ENCODE measurements at places on chromosomes 6 and 20.

DNA sequence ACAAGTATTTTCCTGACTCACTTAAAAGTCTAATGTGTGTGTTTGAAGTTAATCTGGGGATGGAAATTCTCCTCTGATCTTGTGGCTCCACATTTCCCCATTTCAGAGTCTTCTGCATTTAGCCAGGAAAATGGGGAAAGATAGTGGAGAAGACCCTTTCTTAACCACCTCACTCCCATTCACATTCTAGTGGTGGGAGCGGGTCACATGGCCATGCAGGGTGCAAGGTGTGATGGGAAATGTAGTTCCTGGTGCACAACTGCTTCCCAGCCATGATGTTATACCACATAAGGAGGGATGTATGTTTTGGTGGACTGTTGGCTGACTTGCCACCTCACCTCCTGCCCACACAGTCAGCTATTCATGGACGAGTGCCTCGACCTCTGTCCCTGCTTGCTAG is 61.8 kb downstream of the BANF2 start:
- DNase-seq = no peak

DNA sequence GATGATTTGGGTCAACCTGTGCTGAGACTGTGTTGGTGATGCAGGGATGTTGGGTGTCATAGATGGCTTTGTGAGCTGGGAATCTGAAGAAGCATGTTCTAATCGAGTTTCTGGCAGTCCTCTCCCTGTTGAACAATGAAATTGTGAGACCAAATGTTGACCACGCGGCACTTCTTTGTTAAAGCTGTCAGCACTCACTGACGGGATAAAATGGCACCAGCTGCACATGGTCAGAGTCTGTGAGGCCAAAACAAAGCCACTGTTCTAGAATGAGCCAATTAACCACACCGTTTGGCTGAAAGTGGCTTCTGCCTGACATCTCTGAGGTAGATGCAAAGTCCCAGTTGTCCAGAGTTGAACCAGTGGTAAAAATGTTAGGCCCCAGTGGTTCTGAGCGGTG is 562.2 kb downstream of the KIF16B start:
- DNase-seq = no peak

GRCh38 chr6:165204807-165205545 is 104.4 kb downstream of the C6orf118 start:
- no peak for DNase-seq

GRCh38 chr6:24936641-24937317 is 1.0 kb upstream of the RIPOR2 start:
- no peak for DNase-seq

DNA sequence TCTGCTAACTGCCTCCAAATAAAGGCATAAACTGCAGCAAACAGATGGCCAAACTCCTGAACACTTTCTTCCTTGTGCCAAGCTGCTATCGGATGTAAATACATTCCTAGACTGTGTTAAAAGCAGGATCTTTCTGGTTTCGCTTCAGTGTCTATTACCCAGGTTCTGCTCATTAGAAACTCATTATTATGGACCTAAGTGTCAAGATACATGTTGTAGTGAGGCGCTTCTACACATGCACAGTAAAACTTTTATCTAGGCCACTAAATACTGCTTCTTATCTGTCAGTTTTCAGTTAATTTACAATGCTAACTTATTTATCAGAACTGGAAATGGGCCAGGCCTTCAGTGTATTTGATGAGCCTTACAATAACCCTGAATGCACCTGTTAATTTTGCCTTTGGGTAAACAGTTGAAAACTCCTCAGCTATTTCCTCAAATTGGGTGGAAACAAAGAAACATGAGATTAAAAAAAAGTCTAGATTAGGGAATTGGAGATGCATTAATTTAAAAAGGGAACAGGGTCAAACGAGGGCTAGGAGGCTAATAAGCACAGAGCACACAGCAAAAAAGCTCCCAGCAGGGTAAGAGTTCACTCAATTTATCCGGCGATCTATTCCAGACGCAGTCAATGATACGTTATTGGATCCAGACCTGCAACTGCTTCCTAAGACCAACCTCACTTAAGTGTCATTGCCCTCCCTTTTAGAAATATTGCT is 240.6 kb downstream of the FOXC1 start:
- DNase-seq = no peak

GRCh38 chr20:38266426-38266825 is 5.9 kb upstream of the KIAA1755 start:
- DNase-seq = no peak

- no peak for DNase-seq
Observed at GRCh38 chr20:42688576-42688975, 501.1 kb downstream of the PTPRT start.

DNA sequence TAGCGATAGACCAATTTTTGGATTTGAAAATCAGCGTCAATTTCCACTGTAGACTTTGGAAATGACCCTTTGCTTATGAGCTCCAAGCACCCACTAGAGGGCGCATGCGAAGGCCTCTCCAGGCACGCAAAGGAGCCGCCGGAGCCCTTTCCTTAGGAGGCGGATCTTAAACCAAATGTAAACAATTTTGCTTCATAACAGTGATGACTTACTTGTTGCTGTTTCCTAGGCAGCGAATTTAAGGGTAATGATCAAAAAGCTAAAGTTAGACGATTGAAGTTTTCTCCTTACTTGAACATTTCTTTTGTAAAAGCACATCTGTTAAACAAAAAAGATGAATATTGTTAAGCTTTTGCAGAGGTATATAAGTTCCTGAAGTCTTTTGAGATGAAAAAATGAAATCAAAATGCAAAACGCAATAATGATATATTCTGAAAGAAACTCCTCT is 29.2 kb upstream of the EXOC2 start:
- peak; percentile 78 for DNase-seq

DNA sequence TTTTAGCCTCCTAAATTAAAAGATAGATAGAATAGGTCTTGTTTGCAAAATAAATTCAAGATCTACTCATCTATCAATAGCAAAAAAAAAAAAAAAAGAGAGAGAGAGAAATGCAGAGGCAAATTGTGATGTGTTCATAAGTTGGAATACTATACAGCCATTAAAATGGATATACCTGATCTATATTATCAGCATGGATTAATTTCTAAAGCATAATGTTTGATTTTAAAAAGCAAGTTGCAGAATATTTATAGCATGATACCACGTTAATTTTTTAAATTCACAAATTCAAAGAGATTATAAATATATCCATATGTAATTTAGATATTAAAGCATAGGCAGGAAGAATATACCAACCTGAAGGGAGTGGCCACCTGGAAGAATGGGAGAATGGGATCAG is 114.9 kb upstream of the PTPRT start:
- DNase-seq = no peak

GRCh38 chr6:74826263-74826662 is 379.6 kb downstream of the COL12A1 start:
- no peak for DNase-seq

- DNase-seq = no peak
Observed at GRCh38 chr6:16757332-16757731, 3.9 kb downstream of the ATXN1 start.

- no peak for DNase-seq
Observed at GRCh38 chr6:105786449-105786848, 299.7 kb upstream of the PRDM1 start.

- peak; percentile 28 for DNase-seq
Observed at GRCh38 chr20:41135187-41135887, 2.0 kb upstream of the PLCG1 start.

- no peak for DNase-seq
Observed at GRCh38 chr6:29790626-29791025, 37.0 kb upstream of the HLA-G start.

DNA sequence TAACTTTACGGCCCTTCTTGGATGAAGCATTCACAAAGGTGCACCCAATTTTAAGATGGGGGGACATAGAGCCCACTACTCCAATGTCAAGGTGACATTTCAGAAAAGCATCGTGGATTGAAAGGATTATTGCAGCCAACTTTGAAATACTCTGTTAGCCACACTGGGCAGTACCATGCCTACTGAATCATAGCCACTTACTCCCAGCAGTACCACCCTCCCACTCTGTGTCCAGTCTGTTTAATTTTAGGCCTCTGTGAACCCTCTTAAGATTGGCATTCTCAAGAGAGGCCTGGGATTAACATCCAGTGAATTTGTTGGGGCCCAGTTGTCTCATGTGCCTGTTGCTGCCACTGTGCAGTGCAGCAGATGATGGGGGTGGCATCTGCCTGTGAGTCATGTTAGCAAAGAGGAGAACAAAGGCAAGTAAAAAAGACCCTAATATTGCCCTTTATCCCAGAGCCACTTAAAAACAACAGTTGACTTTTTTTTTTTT is 11.2 kb upstream of the HDAC2 start:
- DNase-seq = no peak

GRCh38 chr6:25315194-25316177 is 36.3 kb downstream of the CARMIL1 start:
- DNase-seq = no peak

GRCh38 chr6:86856937-86857563 is 80.3 kb upstream of the HTR1E start:
- DNase-seq = peak; percentile 56

- DNase-seq = no peak
Observed at GRCh38 chr6:128558924-128559323, 38.5 kb upstream of the PTPRK start.

GRCh38 chr6:135568379-135568778 is 70.8 kb upstream of the AHI1 start:
- DNase-seq = no peak

DNA sequence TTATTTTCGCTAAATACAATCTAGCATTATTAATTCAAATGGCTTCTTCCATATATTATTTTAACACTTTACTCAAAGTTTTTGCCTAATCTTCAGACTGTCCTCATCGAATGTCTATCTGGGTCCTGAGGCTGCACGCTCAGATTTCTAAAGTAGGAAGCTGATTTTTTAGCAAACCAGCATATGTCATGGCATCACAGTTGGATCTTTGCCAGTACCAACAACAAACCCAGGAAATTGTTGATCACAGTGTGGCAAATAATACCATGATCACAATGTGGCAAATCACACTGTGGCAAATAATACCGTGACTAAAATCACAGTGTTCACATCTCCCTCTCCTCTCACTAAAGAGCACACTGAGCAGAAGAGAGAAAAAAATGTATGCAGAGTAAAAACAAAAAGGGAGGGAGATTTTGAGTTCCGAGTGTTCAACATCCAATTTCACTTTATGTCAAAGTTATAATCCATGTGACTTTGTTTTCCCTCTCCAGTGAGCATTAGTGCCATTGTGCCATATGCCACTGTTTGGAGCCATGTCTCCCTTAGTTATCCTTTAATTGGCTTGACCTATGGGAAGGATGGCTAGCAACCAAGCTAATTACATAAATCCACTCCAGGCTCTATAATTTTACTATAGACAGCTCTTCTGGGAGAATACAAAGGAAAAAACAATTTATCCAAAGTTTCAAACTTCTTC is 1059.6 kb downstream of the HACE1 start:
- DNase-seq = no peak

DNA sequence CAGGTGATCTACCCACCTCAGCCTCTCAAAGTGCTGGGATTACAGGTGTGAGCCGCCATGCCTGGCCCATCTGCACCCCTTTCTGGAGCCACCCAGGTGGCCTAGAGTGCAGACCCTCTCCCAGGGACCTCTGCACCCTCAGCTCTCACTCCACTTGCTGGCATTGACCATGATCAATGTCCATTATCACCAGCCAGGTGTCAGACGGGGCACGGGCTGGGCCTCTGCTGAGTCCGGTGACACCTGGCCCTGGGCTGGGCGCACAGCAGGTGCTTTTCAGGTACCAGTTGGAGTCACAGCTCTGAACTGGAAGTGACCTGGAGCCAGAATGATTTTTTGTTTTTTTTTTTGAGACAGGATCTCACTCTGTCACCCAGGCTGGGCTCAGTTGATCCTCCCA is 91.8 kb upstream of the PMEPA1 start:
- DNase-seq = no peak

DNA sequence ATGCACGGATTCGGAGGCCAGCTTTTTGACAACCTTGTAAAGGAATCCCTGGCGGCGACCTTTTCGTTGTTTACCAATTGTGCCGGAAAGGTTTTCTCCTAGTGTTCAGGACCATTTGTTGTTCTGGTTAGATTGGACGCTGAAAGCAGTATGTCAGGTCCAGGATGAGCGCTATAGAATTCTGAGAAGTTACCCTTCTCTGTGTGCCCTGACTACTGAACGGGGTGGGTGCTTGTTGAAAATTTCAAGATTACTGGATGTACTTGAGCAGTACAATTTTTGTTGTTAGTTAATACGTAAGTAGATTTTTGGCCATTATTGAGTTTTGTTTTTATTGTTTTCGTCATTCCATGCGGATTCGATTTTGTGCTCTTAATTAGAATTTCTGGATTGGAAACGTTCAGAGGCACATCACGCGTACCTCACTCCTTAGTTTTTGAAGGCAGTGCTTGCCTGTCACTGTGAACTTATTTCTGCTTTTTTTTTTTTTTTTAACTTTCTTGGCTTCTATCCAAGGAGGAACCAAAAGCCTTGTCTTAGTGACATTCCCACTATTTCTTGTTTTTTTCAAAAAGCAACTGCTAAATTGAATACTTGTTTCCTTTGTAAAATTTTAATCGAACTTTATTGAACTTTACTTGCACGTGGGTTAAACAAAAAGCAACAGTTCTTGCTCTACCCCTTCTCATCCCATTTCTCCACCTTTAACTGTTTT is 898 bp downstream of the XRN2 start:
- no peak for DNase-seq

- DNase-seq = no peak
Observed at GRCh38 chr6:46638650-46639049, 14.0 kb downstream of the CYP39A1 start.

- no peak for DNase-seq
Observed at GRCh38 chr20:56989516-56989915, 276.9 kb downstream of the BMP7 start.

DNA sequence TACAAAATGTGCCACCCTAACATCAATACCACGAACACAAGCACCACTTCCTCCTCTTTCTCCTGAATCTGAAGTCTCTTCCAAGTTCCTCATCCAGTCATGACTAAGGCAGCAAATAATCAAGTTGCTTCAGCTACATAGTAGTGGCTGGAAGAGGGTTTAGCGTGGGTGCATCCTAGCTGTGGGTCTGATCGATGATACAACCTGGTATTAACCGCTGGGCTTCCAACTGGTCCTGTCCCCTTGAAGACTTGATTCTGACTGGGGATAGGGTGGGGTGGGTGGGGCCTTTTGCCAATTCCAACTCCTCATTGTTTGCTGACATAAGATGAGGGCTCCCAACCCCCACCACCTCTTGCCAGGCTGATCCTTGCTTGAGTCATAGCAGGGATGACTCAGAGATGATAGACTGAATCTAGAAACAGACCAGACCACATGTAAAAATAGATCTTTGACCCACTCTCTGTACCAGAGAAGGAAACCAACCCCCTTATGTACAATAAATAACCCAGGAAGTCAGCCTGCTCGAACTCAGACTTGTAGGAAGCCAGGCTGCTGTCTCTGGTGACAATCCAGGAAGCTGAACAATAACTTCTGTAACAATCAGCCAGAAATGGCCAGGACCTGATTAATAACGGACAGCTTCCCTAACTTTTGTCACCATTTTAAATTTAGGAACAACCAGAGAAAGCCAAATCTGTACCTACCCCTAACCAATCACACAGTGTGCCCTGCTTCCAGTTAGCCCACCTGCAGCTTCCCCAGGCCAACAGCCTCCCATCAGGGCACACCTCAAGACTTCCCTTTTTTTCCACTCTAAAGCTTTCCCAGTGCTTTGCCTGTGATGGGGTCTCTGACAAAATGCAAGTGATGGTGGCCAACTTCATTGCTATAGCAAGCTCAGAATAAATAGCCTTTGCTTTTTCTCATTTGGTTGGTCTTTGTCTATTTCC is 68.9 kb upstream of the FAM184A start:
- DNase-seq = no peak

- no peak for DNase-seq
Observed at GRCh38 chr6:67779876-67780275, 855.2 kb upstream of the ADGRB3 start.

GRCh38 chr6:79713701-79714322 is 82.7 kb downstream of the SH3BGRL2 start:
- DNase-seq = peak; percentile 63

- no peak for DNase-seq
Observed at GRCh38 chr6:41757931-41758640, 10.9 kb upstream of the PGC start.
